Left ventricle myocardium inferior (tissue), 1 donor: ENCODE measurements at places on chromosomes 5 and 9. TPM values are rescaled to one million over a fixed set of nuclear protein-coding genes. Genes with fewer than 3 reads are reported as not detected.

The OMD gene
- 6.4 TPM for total RNA-seq

DNA sequence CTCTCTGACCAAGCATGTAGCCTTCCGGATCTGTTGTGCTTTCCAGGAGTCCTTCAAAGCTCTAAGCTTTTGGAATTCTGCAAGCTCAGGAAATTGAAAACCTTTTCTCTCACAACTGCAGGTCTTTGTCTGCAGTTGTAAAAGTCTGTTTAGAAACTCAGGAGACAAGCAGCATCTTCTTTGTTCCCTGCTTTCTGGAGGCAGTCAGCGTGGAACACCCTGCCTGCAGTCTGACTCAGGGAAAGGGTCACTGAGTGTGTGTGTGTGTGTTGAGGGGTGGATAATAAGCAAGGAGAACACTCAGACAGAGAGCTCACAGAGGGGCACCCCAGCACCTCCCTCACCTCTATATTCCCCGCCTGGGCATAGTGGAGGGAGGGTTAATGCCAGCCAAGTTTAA lies 29.1 kb downstream of the KCNIP1 start:
- no peak for DNase-seq

GRCh38 chr9:80775530-80775929 lies 913.8 kb downstream of the TLE1 start:
- DNase-seq = no peak

GRCh38 chr5:78793907-78794662 lies 145.5 kb upstream of the LHFPL2 start:
- DNase-seq = no peak

GRCh38 chr9:15670246-15670645 lies 117.4 kb downstream of the CCDC171 start:
- DNase-seq = no peak

DNA sequence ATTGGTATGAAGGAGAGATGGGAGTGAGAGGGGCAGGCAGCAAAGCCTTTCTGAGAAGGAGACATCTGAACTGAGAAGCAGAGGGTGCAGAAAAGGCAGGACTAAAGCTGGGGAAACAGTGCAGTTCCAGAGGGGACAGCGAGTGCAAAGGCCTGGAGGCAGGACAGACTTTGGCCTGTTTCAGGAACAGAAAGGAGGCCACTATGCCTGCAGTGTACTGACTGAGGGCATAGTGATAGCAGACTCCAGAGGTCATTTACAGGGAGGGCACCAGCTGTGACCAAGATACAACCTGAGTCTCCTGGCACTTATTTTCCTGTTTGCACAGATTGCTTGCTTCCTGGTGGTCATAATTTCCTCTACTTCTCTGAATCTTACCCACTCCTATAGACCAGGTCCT lies 29.6 kb downstream of the SPARC start:
- DNase-seq = no peak

- no peak for DNase-seq
These were observed at the start of gene PHF24 for GRCh38 chr9:34957492-34958410. PHF24 (plus strand) TSS chr9:34958285; CDS start chr9:34971299, 13,014 bp downstream.

- DNase-seq = peak; percentile 67
These were observed 8.3 kb downstream of the CDK5RAP2 start for GRCh38 chr9:120571443-120572257.

DNA sequence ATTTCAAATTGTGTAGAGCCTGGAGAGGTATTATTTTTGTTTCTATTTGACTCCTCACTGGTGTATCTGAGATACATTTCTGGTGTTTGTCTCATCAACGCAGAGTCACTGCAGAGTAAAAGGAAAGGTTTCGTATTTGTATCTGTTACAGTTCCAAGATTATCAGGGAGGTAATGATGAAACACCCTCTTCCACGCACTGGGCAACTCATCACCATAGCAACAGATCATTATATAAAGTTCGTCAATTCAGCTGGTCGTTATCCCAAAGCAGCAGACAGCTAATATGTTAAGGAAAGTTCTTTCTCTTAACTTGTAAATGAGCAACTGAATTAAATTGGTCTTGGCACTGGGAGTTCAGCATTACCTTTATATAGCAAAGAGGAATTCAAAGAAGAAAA lies 513.5 kb downstream of the MTRR start:
- no peak for DNase-seq

GRCh38 chr5:119255571-119256356 lies 100.1 kb upstream of the TNFAIP8 start:
- DNase-seq = no peak

GRCh38 chr5:113267361-113267900 lies 167.4 kb downstream of the TSSK1B start:
- DNase-seq = no peak

GRCh38 chr5:98641671-98642070 lies 131.8 kb upstream of the RGMB start:
- DNase-seq = no peak

The TPPP gene
- total RNA-seq = 21.6 TPM

DNA sequence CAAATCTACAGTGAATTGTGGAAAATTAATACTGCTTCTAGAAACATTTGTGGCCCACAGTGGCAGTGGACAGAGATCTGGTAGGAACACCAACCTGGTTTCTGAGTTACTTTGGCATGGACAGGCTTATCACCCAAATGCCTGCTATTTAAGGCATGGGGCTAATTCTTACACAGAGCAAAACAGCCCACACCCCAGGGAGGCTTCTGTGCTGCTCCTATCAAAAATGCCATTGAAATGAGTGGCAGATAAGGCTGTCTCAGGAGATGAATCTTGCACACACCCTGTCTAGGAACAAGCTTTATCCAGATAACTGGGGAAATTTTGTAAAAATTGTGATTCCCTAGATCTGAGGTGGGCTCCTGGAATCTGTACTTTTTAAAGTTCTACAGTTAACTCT lies 307.1 kb downstream of the TLE1 start:
- DNase-seq = no peak

DNA sequence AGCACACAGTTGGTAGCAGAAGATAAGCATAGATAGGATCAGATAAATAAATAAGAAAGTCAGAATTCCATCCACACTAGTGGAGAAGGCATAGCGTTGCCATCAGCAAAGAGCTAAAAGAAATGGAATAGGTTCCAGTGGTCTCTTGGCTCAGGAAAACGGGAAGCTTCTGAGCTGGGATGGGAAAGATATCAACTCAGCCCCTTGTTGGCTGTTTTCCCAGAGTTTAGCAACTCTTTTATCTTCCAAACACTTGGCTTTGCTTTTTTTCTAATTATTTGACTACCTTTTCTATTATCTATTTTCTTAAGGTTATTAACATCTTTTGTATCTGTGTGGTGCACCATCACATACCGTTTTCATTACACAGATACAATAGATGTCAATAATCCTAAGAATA lies 445.7 kb upstream of the TRPC7 start:
- DNase-seq = no peak

DNA sequence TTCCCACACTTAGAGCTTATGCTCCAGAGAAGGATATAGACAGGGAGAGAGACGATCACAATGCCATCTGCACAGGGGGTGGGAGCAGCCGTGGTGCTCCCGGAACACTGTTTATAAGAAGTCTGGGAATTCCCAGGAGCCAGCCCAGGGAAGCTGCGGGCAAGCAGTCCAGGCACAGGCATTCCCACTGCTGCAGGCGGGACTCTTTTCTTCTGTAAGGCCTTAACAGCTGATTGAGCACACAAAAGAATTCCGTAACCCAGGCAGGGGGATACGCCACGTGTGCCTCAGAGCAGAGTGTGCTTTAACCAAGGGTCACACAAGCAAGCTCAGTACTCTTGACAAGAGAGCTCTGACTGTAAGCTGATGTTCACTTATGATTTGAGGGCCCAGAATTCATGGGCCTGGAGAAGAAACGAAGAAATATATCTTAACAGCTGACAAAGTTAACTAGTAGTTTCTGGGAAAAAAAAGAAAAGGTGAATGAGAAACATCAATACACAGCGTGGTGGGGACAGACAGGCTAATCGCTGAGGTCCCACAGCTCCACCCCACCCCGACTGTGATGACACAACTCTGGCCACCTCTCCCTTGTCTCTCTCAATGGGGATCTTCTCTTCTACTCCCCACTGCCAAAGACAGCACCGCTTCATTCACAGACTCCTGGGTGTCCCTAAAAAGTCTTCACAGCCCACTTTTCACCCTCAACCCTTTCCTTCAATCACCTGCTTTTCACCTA lies 85.9 kb upstream of the SIMC1 start:
- no peak for DNase-seq

GRCh38 chr9:14747111-14747510 lies 24.6 kb upstream of the CER1 start:
- no peak for DNase-seq

The OTP gene
- total RNA-seq = not detected

GRCh38 chr5:127446626-127447025 lies 70.8 kb upstream of the PRRC1 start:
- DNase-seq = no peak

The KLHL9 gene
- 12.0 TPM for total RNA-seq

The CER1 gene
- not detected for total RNA-seq

- no peak for DNase-seq
These were observed 170.4 kb downstream of the GRIA1 start for GRCh38 chr5:153660919-153661318.

DNA sequence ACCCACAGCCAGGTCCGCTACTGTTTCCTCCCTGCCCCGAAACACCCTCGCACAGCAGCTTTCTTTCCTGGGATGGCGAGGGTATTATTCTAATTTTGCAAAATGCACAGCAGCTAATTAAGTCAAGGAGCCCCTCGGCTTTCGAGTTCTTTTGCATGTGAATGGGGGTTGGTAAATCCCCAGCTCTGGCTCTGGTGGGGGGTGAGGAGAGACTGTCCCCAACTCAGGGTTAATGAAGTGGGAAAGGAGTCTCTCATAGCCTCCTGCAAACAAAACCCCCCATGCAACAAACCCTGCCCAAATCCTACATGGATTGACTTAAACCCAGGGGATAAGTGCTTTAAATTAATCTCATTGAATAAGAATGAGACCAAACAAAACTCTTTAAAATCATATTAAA lies 8.8 kb downstream of the BARHL1 start:
- no peak for DNase-seq

GRCh38 chr9:14021871-14022525 lies 291.9 kb downstream of the NFIB start:
- no peak for DNase-seq

DNA sequence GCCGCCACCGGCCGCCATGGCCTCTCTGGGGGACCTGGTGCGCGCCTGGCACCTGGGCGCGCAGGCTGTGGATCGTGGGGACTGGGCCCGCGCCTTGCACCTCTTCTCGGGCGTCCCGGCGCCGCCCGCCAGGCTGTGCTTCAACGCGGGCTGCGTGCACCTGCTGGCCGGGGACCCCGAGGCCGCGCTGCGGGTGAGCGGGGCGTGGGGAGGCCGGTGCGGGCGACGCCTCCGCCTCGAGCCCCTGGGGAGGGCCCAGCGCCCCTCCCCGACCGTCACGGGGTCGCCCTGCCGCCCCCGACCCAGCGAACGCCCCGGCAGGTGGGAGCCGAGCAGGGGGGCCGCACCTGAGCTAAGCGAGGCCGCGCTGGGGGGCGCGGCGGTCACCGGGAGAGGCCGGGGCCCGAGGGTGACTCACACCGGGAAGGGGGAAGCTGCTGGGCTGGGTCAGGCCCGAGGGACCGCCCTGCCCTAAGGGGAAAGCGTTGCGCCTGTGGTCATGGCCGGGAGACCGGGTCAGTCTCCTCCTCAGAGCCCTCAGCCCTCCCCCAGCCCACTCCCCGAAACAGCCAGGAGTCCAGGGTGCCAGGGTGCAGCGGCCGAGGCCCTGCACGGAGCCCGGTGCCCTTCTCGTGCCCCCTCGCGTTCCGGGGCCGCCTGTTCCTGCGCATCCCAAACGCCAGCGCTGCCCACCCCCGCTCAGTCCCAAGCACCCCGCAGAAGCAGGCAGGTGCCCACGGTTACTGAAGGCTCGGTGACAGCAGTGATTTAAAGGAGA lies 510 bp downstream of the NOXA1 start:
- DNase-seq = peak; percentile 24

DNA sequence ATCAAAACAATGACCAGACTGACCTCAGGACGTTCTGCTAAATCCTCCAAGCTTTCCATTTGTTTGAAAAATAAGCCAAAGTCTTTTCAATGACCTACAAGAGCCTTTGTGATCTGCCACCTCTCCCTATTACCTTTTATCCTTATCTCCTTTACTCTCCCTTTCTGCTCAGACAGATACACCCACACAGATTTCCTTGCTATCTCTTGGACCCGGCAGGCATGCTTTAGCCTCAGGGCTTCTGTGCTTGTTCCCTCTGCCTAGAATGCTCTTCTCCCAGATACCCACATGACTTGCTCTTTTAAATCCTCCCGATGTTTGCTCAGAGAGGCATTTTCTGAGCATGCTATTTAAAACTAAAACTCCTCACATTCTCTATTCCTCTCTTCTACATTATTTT lies 8.9 kb upstream of the ELOVL7 start:
- no peak for DNase-seq

DNA sequence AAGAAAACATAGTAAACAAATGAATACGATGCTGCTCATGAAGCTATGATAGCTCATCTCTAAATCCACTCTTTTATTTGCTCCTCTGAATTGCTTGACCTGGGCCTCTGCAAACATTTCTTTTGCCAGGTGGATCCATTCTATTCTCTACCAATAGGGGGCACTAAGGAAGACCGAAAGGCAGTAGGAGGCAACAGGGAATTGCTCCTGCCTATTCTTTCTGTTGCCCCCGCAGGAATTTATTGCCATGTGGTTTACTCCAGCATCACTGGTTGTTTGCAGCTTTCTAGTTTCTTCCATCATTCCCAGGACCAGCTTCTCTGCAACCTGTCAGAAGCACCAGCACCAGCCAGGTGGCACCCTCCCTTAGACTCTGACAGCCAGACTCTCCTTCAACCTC lies 5.3 kb downstream of the GAPT start:
- DNase-seq = no peak

DNA sequence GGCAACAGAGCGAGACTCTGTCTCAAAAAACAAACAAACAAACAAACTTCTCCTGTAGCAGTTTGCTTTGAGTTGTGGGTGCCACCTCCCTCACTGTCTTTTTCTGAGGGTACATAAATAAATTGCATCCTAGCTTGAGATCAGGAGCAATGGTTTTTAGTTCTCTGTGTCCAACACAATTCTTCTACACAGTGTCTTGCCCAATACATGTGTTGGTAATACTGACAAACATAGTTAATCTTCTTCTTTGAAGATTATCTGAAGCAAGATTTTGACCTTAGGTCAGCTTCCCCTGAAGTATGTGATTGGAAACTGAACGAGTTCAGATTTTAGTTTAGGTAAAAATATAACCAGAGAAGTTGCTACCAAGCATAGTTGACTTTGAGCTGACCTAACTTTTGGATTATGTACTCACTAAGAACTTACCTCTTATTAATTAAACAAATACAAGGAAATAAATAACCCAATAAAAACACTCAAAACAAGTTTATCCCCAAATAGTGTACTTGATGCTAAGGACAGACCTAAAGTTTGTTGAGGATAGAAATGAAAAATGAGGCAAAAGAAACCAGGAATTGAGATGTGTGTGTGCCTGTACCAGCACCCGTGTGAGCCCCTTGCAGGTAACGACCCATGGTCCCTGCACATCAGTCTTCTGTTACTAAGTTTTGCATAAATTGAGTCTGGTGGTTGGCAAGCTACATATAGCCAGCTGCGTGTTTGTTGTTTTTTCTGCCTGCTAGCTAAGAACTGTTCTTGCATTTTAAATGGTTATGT lies 16.2 kb downstream of the TJP2 start:
- no peak for DNase-seq

GRCh38 chr9:37017546-37017945 lies 16.5 kb downstream of the PAX5 start:
- no peak for DNase-seq
